ENCODE measurements at places on chromosomes 1 and 21. TPM values are rescaled to one million over a fixed set of nuclear protein-coding genes. Genes with fewer than 3 reads are reported as not detected.

RAB25 gene
- not detected for total RNA-seq

DAB1 gene
- total RNA-seq: not detected

CFAP107 gene
- not detected for total RNA-seq

ADAM30 gene
- total RNA-seq: not detected

PCSK9 gene
- total RNA-seq: 30.1 TPM

IL10 gene
- not detected for total RNA-seq

S100B gene
- total RNA-seq: not detected

FMN2 gene
- total RNA-seq: 5.2 TPM

PKNOX1 gene
- total RNA-seq: 25.1 TPM

TAS1R1 gene
- not detected for total RNA-seq

KCNA2 gene
- total RNA-seq: not detected

DSTYK gene
- 10.6 TPM for total RNA-seq

SMAP2 gene
- total RNA-seq: 21.3 TPM

ILDR2 gene
- total RNA-seq: not detected

RNF186 gene
- not detected for total RNA-seq

CD53 gene
- not detected for total RNA-seq

TP73 gene
- total RNA-seq: 0.53 TPM

OR6N1 gene
- not detected for total RNA-seq

KCNE1 gene
- total RNA-seq: not detected

C1orf94 gene
- total RNA-seq: not detected

Data from myometrial cell (primary cell).